ENCODE measurements at places on chromosomes 2 and 18.

GRCh38 chr2:147760984-147761383, 83.8 kb upstream of the ACVR2A start:
- DNase-seq, result no peak

DNA sequence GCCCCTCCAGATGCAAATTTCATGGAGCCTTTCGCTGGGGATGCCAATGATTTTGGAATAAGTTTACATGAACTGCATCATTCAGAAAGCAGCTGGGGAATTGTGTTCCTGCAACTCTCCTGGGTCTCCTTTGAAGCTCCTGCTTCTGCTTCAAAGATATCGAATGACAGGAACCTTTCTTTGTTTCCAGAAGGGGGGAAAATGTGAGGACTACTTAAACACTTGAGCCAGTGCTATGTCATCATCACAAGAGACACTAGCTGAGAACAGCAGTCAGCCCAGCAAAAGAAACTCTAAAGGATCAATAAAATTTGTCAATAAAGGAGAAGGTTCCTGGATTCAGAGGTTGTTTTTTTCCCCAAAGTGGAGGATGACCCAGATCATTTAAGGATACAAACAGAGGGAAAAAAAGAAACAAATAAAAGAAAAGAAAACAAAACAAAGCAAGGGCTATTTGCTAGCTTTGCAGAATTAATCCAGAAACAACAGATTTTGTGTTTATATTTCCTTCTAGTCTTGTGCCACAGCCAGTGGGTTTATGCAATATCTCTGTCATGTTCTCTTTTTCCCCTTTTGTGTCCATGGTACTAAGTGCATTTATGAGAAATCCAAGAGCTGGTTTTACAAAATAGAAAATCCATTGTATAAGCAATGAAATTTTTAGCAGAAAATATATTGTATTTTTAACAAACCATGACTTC, 463.7 kb downstream of the CDH2 start:
- no peak for DNase-seq

GRCh38 chr2:39523308-39524044, 86.4 kb upstream of the MAP4K3 start:
- DNase-seq, result no peak

DNA sequence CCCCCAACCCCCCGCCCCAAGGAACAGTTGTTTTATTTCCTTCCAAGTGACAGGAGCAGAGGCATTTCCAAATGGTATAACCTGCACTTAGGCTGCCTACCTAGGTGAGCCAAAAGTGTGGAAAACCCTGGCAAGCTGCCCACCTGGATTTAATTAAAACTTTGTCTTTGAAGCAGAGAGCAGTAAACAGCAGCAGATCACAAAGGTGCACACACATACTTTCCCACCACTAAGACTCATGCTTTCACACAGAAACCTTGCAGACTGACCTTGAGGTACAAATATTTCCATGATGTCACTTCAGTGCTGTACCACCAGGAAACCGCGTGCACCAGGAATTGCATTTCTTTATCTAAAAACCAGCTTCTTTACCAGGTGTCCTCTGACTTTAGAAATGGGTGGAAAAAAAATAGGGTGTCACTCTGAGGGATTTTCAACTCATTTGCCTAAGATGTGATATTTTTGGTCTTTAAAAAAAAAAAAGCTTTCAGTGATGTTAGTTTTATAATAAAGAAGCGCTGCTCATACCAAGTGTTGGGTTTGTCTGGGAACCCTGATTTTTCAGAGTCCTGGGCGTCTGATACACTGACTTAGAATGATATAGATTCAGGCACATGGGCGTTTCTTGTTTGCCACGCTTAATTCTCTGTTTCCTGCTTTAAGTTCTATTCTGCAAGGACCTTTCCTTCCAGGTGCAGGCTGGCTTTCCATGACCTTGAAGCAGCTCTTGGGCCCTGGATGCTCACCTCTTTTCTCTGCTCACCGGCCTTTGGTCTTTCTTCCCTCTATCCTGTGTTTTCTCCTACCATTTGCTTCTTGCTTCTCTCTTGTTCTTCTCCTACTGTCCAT, 70.7 kb upstream of the BCL2L11 start:
- DNase-seq, result no peak

DNA sequence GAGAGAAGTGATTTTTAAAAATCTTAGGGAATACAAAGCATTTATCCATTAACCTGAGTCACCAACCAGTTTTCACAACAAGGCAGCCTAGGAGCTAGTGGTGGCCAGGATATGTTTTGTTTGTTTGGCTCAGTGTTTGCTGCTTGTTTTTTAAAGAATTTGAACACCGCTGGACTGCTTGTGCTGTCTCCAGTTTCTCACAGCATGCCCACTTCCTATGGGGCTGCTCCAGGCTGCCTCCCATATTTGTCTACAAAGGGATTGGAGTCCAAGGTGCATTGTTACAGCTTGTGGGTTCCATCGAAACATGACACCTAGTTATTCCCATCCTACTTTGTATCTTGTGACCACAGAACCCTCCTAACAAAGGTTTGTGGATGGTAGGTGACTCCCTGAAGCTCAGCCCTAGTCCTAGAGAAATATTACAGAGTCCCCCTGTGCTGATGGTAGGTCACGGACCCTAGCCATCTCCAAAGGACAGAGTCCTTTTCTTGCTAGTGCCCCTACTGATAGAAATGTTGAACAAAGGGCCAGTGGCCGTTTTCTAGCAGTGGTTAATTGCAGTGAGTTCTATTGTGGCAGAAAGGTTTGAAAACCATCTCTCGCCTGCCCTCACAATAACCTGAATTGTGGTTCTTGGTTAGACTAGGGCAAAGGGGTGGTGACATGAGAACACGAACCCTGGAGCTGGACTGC, 23.2 kb downstream of the GPR39 start:
- no peak for DNase-seq

Measured in stimulated activated CD8-positive, alpha-beta memory T cell treated with anti-CD3 and anti-CD28 coated beads, Interleukin-15, amount 100 ng/mL, for 1 hour (primary cell).